WERI-Rb-1 (cell line): ENCODE measurements at places on chromosomes 2 and 18.

- DNase-seq, result no peak
Measured at GRCh38 chr2:12841021-12841420, 124.3 kb downstream of the TRIB2 start.

- DNase-seq, result peak; percentile 83
Measured at GRCh38 chr2:62724886-62725711, 19.6 kb downstream of the EHBP1 start.

DNA sequence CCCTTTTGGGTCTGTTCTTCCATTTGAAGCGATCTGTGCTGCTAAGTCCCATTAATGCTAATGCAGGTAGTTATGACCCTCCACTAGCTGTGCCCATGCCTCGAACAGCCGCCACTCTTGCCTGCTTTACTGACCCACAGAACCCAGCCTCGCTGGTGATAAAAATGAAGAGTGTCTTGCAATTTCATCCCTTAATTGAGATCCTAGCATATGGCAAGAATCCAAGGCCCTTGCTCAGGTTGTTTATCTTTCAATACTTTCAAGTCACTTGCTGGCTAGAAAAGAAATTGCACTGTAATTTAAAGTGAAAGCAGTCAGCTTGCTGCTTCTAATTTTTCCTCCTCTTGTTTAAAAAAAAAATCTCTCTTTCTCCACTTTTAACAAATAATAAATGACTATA is 73.6 kb downstream of the ZNF521 start:
- no peak for DNase-seq

DNA sequence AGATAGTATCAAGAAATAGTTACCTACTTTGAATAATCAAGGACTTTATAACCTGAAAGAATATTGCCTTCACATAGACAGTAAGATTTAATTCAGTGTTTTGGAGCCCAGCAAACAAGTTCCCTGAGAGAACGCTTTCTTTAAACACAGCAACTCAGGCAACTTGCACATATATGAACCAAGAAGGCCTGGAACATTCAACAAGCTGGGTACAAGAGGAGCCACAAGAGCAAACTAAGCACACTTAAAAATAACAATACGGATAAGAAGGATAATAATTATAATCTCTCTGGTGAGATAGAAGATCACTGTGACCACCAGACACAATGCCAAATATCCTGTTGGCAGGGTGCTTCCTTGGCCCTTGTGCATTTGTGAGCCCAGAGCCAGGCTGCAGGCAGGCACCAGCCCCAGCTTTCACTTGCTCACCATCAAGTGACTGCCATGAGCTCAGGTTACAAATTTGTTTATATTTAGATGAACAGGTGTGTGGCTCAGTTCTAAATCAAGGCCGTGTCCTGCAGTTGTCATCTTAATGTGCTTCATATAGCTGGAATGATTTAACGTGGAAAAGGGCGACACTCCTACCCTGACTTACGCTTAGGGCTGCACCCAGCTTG is 446.6 kb downstream of the IRS1 start:
- DNase-seq, result no peak

GRCh38 chr2:134919341-134920210 is 954 bp downstream of the CCNT2 start:
- DNase-seq, result no peak

DNA sequence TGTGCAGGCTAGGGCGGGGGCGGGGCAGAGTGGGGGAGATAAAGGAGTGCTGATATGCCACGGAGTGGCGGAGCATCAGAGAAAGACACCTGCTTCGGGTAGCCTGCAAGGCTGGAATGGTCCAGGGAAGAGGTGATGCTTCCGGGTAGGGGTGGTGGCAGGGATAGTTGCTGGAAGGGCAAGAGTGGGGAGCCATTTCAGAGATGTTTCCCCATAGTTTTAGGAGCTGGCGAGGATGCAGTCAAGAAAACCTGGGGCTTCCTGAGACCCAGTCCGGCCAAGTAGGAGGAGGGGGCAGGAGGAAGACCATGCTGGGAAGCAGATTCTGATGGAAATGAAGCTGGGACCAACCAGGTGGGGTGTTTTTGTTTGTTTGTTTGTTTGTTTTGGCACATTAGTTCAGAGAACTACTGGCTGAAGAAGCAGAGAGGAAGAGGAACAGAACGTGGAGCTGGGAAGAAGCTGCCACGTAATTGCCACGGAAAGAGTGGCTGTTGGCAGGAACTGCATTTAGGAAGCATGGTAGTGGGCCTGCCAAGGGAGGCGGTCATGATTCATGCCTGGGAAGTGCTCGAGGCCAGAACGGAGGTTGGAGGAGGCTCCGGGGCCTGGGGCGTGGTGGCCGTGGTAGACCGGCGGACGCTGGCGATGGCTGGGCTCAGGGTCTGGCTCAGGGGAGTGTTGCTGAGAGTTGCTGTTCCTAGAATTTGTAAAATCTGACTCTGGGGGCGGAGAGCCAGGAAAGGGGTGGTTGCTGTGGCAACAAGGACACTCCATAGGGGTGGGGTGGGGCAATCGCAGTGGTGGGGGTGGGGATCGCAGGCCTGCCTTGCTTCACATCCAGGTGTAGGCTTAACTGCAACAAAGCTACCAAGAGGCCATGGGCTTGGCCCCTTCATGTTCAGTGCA is 8.6 kb upstream of the INPP5D start:
- no peak for DNase-seq

DNA sequence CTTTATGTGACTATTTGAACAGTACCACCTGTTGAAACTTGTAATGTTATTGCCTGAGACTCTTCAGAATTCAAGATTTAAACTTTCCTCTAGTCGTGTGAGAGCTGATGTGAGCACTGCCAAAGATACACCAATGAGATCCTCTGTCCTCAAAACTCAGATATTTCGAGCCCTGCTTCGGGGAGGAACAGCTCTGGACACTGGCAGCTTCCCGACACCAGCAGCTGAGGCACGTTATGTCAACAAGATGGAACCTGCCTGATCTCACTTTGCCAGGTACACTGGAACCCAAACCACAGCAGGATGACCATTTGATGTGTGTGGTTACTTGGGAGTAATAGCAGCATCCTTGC is 319.9 kb upstream of the RBMS1 start:
- no peak for DNase-seq

- peak; percentile 78 for DNase-seq
Measured at GRCh38 chr2:236871500-236872001, 214.1 kb upstream of the COPS8 start.

DNA sequence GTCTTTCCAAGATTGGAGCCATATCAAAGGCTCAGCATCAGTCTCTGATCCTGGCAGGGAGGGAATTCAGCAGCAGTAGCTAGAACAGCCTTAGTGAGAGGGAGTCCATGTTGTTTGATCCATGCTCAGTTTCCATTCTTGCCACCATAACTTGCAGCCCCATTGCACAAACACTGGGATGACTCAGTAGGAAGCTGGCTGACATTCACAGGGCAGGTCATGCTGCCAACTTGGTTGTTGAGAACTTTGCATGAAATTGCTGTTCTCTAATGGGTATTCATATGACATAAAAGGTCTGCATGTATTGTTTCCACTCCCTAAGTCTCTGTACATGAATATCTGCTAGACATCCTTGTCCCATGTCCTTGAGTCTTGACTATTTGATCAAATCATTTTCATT is 29.9 kb upstream of the STAT4 start:
- no peak for DNase-seq

DNA sequence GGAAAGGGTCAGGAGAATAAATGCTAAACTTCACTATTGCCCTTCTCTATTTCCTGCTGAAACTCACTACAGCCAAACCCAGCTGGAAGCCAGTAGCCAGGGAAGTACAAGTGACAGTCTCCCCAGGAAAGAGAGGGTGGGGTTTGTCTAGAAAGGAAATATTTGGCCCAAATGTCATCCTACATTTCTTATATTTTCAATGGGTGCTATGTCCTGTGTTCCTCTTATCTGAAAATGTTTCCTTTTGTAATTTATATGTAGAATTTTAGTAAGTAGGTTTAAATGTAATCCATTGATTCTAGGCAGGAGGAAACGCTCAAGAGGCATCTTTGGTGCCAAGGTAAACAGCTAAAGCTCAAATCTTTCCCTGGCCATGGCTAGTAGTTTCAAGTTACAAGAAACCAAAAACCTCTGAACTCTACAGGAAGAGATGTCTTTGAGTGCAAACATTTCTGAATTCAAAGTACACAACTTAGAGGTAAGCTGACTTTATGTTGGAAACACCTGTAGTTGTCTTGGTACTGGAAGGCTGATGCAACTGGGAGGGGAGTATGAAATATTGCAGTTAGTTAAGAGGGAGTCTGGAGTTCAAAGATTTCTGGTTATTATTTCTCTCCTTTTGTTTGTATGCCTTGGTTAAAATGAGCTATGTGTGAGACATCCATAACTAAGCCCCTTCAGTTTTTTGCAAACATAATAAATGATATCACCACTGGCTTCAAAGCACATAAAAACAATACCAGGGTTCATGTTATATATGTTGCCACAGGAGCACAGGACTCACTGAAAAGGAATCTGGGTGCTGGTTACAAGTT is 356.1 kb upstream of the ZC3H15 start:
- no peak for DNase-seq

GRCh38 chr2:27408601-27409320 is 630 bp downstream of the PPM1G start:
- DNase-seq, result no peak

DNA sequence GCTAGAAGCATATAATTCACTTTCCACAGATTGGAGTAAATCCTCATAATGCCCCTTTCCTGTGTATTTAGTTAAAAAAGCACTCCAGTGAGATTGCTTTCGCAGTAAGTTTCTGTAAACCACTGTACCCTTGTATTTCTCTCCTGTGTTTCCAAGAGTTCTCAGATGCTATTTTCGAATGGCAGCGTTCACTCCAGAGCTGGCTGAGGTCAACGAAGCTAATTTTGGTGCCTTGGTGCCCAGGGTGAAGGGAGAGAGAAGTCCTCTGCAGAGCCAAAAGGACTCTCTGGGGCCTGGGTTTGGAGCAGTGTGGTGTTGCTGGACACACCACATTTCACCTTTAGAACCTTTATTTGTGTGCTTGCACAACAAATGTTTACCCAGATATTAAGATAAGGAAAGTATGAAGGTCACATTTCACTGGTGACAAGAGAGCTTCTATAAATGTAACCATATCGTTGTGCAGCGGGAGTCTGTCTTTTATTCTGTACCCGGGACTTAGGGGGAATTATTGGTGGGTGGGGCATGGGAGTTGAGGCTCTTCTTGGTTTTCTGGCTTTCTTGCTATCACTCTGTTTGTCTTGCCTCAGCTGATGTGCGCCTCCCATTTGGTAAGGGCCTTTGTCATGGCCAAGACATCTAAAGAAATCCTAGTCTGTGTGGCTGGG is 9.9 kb downstream of the EPAS1 start:
- DNase-seq, result no peak

DNA sequence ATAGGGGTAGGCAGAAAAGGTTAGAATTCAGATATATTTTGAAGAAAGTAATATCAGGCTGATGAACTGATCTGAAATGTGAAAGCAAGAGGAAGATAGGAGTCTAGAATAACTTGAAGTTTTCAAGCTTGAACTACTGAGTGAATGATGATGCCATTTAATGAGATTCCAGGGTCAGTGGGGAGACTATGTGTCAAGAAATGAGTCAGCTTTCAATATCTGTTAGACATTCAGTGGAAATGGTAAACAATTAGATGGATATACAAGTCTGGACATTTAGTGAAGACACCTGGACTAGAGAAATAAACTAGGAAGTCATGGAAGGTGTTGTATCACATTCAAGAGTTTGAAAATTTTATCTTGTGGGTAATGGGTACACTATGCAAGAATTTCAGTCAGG is 326.9 kb downstream of the FSIP2 start:
- no peak for DNase-seq

GRCh38 chr18:77857678-77858655 is 608.3 kb downstream of the GALR1 start:
- peak; percentile 41 for DNase-seq

DNA sequence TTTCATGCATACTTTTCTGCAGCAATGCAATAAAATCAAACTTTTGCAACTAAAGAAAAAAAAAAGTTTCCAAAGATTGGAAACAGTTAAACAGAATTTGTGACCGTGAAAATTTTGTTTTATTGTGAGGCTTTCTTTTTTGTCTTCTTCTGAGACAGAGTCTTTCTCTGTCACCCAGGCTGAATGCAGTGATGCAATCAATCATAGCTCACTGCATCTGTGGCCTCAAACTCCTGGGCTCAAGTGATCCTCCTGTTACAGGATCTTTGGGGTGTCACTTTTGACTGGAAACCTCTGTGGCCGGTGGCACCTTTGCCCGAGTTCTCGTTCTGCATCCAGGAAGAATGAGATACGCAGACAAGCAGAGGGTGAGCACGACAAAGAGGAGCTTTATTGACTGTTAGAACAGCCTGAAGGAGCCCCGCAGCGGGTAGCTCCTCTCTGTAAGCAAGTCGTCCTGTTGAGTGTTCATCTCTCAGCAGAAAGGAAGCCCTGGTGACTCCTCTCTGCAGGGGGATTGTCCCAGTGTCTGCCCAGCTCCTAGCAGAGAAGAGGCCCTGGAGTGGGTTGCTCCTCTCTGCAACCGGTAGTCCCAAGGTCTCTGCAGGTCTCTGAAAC is 16.9 kb upstream of the ILKAP start:
- no peak for DNase-seq
